ENCODE measurements at places on chromosomes 6 and 20. TPM values are rescaled to one million over a fixed set of nuclear protein-coding genes. Genes with fewer than 3 reads are reported as not detected.
A peak's percentile ranks its signal among the peaks of the same experiment; 100 is the strongest.

DNA sequence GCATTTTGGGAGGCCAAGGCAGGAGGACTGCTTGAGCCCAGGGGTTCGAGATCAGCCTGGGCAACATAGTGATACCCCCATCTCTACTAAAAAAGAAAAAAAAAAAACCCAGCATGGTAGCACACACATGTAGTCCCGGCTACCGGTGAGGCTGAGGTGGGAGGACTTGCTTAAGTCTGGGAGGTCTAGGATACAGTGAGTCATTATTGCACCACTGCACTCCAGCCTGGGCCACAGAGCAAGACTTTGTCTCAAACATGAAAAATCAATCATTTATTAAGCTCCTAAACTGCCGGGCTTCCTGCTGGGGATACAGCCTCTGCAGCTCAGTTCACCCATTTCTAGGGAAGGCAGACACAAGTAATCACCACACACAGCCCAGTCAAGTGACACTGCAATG lies 7.3 kb upstream of the USP45 start:
- H3K27me3 ChIP-seq, result no peaks in the 10 kb centered on the region
- peak; percentile 59 for DNase-seq
- H3K4me3 ChIP-seq, result no peak overlapping the region

The COX4I2 gene
- not detected for total RNA-seq

DNA sequence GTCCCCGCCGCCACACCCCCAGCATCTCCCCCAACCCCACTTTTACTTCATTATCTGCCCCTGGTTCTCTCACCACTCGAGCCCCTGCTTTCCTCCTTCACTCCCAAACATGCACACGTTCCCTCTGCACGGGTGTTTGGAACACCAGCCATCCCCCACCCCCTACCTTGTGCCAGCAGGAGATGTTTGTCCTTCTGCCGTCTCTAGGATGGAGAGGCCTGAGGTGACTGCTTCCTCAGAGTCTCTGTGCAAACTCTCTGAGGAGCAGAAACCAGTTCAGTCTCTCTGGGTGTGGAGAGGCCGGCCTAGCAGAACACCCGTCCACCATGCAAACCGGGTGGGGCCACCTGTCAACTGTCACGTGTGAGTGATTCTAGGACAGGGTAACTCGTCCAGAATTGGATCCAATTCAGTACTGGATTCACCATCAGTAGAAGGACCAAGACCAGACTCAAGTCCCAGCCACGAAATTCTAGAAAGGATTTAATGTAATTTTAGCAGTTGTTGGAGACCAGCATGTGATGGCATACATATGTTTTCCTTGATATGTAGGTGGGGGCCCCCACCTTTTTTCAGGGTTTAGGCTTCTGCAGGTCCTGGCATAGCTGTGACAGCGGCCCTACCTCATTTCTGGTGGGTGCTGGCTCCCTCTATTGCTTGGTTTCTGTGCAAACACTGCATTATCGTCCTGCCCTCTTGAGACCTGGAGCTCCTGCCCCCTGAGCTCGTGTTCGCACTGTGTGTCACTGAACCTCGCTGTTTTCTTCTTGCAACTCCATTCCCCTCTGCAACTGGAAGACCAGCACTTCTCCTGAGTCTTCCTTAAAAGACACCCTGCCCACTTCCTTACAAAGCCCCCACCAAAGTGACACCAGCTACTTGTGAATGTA lies at the start of gene RAET1E:
Gene RAET1E, minus strand, starts transcription at position 259 of the 890 bp plus-strand sequence. CDS start 7,212 bp downstream, outside the sequence.
- no peak for DNase-seq
- peaks cover 29% of the 10 kb centered on the region for H3K4me1 ChIP-seq
- H3K27ac ChIP-seq, result peak within 1 kb of the TSS; percentile 62

DNA sequence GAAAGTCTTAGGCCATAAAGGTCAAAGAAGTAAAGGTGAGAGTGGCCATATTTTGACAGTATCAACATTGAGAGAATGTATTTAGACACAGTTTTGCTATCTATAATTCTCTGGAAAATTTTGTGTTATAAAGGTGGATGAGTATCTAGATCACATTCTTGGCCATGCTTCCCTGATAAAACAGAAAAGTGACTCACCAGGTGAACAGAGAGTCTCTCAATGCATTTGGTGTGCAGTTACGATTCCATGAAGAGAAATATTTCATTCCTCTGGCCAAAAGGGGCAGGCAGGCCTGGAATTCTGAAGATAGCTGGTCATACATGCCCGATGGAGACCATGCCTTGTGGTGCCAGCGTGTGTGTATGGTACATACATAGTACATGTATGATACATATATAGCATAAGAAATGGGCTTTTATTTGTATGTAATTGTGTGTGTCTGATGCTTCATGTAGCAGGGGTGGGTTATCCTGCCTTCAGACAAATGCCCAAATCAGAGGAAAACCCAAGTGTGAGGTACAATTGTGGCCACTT lies 164.0 kb downstream of the SOBP start:
- DNase-seq, result no peak
- no peaks in the 10 kb centered on the region for H3K36me3 ChIP-seq
- peaks cover 14% of the 10 kb centered on the region for H3K4me1 ChIP-seq

DNA sequence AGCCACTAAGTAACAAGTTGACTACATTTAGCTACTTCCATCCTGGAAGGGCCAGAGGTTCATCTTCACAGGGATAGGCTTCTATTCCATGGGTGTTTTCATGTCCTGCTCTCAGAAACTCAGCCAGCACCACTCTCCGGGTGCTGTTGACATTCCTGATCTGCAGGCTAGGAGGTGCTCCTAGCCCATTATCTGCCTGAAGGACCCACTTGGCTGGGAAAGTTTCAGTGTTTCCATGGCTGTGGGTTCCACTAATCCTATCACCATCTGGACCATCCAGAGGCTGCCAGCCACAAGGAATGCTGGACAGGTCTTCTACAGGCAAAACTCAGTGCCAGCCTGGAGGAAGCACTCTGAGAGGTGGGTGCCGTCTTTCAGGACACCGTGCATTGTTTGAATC lies 45.2 kb downstream of the HLA-G start:
- H3K4me1 ChIP-seq, result no peaks in the 10 kb centered on the region
- no peak overlapping the region for H3K27ac ChIP-seq
- H3K36me3 ChIP-seq, result no peaks in the 10 kb centered on the region
- DNase-seq, result no peak
- peaks cover 4% of the 10 kb centered on the region for H3K27me3 ChIP-seq

GRCh38 chr6:151379933-151380847 lies 11.2 kb downstream of the ZBTB2 start:
- H3K27ac ChIP-seq, result no peak overlapping the region
- no peak for DNase-seq
- no peaks in the 10 kb centered on the region for H3K36me3 ChIP-seq
- H3K4me1 ChIP-seq, result peaks cover 2% of the 10 kb centered on the region
- no peak overlapping the region for H3K4me3 ChIP-seq

GRCh38 chr6:155158030-155158843 lies 105.6 kb upstream of the CLDN20 start:
- no peaks in the 10 kb centered on the region for H3K36me3 ChIP-seq
- H3K4me3 ChIP-seq, result no peak overlapping the region
- no peaks in the 10 kb centered on the region for H3K27me3 ChIP-seq
- DNase-seq, result peak; percentile 29
- H3K27ac ChIP-seq, result no peak overlapping the region

The HM13 gene
- total RNA-seq, result 52.5 TPM

DNA sequence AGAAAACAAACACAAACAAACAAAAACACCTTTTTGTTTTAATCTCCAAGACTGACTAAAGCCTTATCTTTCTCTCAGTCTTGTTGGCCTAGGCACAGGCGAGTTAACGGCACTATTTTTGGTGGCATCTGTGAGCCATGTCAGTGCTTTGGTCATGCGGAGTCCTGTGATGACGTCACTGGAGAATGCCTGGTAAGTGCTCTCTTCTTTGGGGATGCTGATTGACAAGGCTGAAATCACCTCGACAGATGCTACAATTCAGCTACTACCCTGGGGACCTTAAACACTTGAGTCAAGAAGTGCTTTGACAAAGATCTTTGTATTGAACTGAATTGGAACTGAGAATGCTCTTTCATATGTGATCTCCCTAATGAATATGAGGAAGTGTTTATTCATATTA lies 384.1 kb downstream of the LAMA2 start:
- H3K36me3 ChIP-seq, result no peaks in the 10 kb centered on the region
- no peak overlapping the region for H3K27ac ChIP-seq
- no peaks in the 10 kb centered on the region for H3K27me3 ChIP-seq
- no peak overlapping the region for H3K4me3 ChIP-seq

DNA sequence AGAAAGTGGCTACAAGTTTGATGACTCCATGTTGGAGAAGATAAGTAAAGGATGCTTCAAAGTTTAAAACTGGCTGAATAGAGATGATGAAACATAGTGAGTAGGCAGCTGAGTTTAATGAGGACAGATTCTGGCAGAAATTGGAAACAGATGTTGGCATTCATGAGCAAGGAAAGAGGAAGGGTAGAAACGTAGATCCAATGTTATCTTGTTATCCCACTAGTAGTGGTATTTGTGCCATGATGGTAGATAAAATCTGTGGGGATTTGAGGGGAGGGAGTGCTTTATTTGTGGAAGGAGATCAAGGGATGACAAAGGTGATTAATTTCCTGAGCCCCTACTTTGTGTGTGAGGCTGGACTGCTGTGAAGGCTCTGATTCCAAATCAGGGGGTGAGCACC lies 69.5 kb downstream of the MRAP2 start:
- DNase-seq, result peak; percentile 24
- H3K4me3 ChIP-seq, result no peak overlapping the region
- H3K27ac ChIP-seq, result no peak overlapping the region
- H3K36me3 ChIP-seq, result no peaks in the 10 kb centered on the region
- H3K27me3 ChIP-seq, result no peaks in the 10 kb centered on the region

The TDRD6 gene
- 0.33 TPM for total RNA-seq

- DNase-seq, result no peak
- H3K4me1 ChIP-seq, result no peaks in the 10 kb centered on the region
These were observed 2.7 kb downstream of the PAX1 start for GRCh38 chr20:21707999-21708737.

GRCh38 chr6:166364456-166364855 lies 18.3 kb downstream of the MPC1 start:
- no peaks in the 10 kb centered on the region for H3K27me3 ChIP-seq
- no peak overlapping the region for H3K4me3 ChIP-seq
- DNase-seq, result no peak
- no peak overlapping the region for H3K27ac ChIP-seq

GRCh38 chr6:11043961-11044711 lies at the start of gene ELOVL2:
ELOVL2 (minus strand) TSS chr6:11044305; CDS start chr6:11044230, 75 bp downstream.
- no peaks in the 10 kb centered on the region for H3K36me3 ChIP-seq
- peak; percentile 37 for DNase-seq
- peak within 1 kb of the TSS; percentile 59 for H3K4me3 ChIP-seq
- peaks cover 11% of the 10 kb centered on the region for H3K27me3 ChIP-seq

DNA sequence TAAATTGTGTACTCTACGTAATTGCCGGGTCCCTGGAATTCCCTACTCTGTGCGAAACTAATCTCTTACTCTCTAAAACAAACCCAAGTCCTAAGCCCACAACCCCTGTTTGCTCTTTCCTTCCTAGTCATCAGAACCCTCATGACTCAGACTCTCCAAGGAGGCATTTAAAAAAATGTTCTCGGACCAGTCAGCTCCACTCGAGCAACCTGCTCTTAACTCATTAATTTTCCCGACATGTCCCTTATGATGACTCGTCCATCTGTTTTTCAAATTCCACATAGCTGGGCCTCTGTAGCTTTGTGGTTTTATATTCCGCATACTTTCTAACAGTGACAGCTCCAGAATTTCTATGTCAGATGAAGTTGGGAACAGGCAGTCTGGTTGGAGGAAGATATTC lies 2.6 kb upstream of the MUC22 start:
- no peaks in the 10 kb centered on the region for H3K27me3 ChIP-seq
- H3K36me3 ChIP-seq, result no peaks in the 10 kb centered on the region
- H3K4me1 ChIP-seq, result peaks cover 6% of the 10 kb centered on the region
- DNase-seq, result peak; percentile 98
- H3K27ac ChIP-seq, result no peak overlapping the region

- no peak overlapping the region for H3K4me3 ChIP-seq
- H3K36me3 ChIP-seq, result no peaks in the 10 kb centered on the region
- no peaks in the 10 kb centered on the region for H3K4me1 ChIP-seq
- no peak overlapping the region for H3K27ac ChIP-seq
- no peaks in the 10 kb centered on the region for H3K27me3 ChIP-seq
- DNase-seq, result peak; percentile 19
These were observed 102.9 kb upstream of the PRL start for GRCh38 chr6:22399693-22400092.

DNA sequence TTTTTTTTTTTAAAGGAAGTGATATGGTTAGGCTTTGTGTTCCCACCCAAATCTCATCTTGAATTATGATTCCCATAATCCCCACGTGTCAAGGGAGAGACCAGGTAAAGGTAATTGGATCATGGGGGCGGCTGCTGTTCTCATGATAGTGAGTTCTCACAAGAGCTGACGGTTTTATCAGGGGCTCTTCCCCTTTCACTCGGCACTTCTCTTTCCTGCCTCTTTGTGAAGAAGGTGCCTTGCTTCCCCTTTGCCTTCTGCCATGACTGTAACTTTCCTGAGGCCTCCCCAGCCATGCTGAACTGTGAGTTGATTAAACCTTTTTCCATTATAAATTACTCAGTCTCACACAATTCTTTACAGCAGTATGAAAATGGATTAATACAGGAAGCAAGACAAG lies 64.3 kb downstream of the ZFP64 start:
- no peaks in the 10 kb centered on the region for H3K4me1 ChIP-seq
- H3K4me3 ChIP-seq, result no peak overlapping the region
- no peak overlapping the region for H3K27ac ChIP-seq
- H3K27me3 ChIP-seq, result no peaks in the 10 kb centered on the region
- no peak for DNase-seq

- no peak overlapping the region for H3K4me3 ChIP-seq
- peaks cover 7% of the 10 kb centered on the region for H3K27me3 ChIP-seq
- no peaks in the 10 kb centered on the region for H3K36me3 ChIP-seq
- H3K4me1 ChIP-seq, result peaks cover 19% of the 10 kb centered on the region
- H3K27ac ChIP-seq, result peak overlapping the region; percentile 31
These were observed 610 bp downstream of the PSORS1C1 start for GRCh38 chr6:31114970-31115849.

DNA sequence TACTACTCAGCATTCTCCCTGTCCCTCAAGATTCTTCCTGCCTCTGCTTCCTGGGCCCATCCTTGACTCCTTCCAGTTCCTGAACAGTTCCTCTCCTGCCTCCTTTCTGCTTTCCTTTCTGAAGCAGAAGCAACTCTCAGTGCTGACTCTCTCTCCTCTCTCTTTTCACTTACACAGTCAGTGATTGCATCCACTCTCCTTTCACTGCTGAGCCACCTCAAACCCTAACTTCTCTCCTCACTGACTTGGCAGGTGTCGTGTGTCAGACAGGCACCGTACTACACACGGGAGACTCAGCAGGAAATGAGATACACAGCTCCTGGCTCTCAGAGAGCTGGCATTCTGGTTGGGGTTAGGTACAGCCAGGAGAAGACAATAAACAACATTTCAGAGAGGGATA lies 5.6 kb downstream of the ABHD16A start:
- no peak for DNase-seq
- no peak overlapping the region for H3K4me3 ChIP-seq
- peaks cover 10% of the 10 kb centered on the region for H3K36me3 ChIP-seq

Data from fibroblast of lung (primary cell).